ENCODE measurements at places on chromosomes 7 and 10. TPM values are rescaled to one million over a fixed set of nuclear protein-coding genes. Genes with fewer than 3 reads are reported as not detected.

The TMEM176A gene
- total RNA-seq, result 13.3 TPM

The GALNT17 gene
- total RNA-seq, result 1.5 TPM

The RSPH10B2 gene
- 0.71 TPM for total RNA-seq

The VWDE gene
- 2.5 TPM for total RNA-seq

The BET1 gene
- 25.5 TPM for total RNA-seq

The GATAD1 gene
- total RNA-seq, result 39.3 TPM

The ZSWIM8 gene
- total RNA-seq, result 82.6 TPM

The LBX1 gene
- 0.60 TPM for total RNA-seq

The PCLO gene
- 29.7 TPM for total RNA-seq

The TCERG1L gene
- 1.6 TPM for total RNA-seq

The TNS3 gene
- 16.7 TPM for total RNA-seq

The NUTM2E gene
- total RNA-seq, result 0.71 TPM

The CFAP69 gene
- total RNA-seq, result 6.9 TPM

The GNAT3 gene
- total RNA-seq, result 0.11 TPM

The SLC16A12 gene
- 0.04 TPM for total RNA-seq

The VSTM4 gene
- total RNA-seq, result 0.89 TPM

The PDE1C gene
- 104 TPM for total RNA-seq

The ABLIM1 gene
- total RNA-seq, result 17.4 TPM

The ZWINT gene
- 4.8 TPM for total RNA-seq

The TMEM213 gene
- not detected for total RNA-seq

The GARS1 gene
- 96.3 TPM for total RNA-seq

The KLF14 gene
- total RNA-seq, result 0.17 TPM

The LRRC18 gene
- total RNA-seq, result not detected

The CYP26A1 gene
- 9.3 TPM for total RNA-seq

The KIF11 gene
- 2.4 TPM for total RNA-seq

The EGR2 gene
- 0.69 TPM for total RNA-seq

The SAMD8 gene
- total RNA-seq, result 15.3 TPM

The CALML3 gene
- total RNA-seq, result 0.18 TPM

The BAMBI gene
- total RNA-seq, result 8.5 TPM

The ARPC1A gene
- total RNA-seq, result 93.9 TPM

The LRIT1 gene
- total RNA-seq, result not detected

The CYP2C18 gene
- total RNA-seq, result not detected

The C10orf62 gene
- total RNA-seq, result not detected

The ZSCAN25 gene
- total RNA-seq, result 11.2 TPM

The NEBL gene
- 5.9 TPM for total RNA-seq

The BAZ1B gene
- 45.1 TPM for total RNA-seq

The PDIA4 gene
- 189 TPM for total RNA-seq

The FGF8 gene
- not detected for total RNA-seq

The SPDYE5 gene
- total RNA-seq, result 0.92 TPM

The PDZD8 gene
- total RNA-seq, result 11.3 TPM

The UCN3 gene
- not detected for total RNA-seq

The MALRD1 gene
- total RNA-seq, result 1.1 TPM

The ORC5 gene
- 26.1 TPM for total RNA-seq

The LIPM gene
- not detected for total RNA-seq

The TMEM270 gene
- total RNA-seq, result not detected

The ZNF365 gene
- not detected for total RNA-seq

The CDNF gene
- total RNA-seq, result 1.7 TPM

The STRIP2 gene
- total RNA-seq, result 2.1 TPM

The IL15RA gene
- total RNA-seq, result not detected

The PON2 gene
- total RNA-seq, result 130 TPM

The CRYGN gene
- not detected for total RNA-seq

The C7orf57 gene
- 0.22 TPM for total RNA-seq

The CHST15 gene
- 11.7 TPM for total RNA-seq

The RNLS gene
- total RNA-seq, result 2.2 TPM

All from motor neuron (in vitro differentiated cells).